CD8-positive, alpha-beta T cell (primary cell): ENCODE measurements at places on chromosomes 6 and 20.

GRCh38 chr6:20408851-20409250 is 7.2 kb downstream of the E2F3 start:
- DNase-seq = no peak

DNA sequence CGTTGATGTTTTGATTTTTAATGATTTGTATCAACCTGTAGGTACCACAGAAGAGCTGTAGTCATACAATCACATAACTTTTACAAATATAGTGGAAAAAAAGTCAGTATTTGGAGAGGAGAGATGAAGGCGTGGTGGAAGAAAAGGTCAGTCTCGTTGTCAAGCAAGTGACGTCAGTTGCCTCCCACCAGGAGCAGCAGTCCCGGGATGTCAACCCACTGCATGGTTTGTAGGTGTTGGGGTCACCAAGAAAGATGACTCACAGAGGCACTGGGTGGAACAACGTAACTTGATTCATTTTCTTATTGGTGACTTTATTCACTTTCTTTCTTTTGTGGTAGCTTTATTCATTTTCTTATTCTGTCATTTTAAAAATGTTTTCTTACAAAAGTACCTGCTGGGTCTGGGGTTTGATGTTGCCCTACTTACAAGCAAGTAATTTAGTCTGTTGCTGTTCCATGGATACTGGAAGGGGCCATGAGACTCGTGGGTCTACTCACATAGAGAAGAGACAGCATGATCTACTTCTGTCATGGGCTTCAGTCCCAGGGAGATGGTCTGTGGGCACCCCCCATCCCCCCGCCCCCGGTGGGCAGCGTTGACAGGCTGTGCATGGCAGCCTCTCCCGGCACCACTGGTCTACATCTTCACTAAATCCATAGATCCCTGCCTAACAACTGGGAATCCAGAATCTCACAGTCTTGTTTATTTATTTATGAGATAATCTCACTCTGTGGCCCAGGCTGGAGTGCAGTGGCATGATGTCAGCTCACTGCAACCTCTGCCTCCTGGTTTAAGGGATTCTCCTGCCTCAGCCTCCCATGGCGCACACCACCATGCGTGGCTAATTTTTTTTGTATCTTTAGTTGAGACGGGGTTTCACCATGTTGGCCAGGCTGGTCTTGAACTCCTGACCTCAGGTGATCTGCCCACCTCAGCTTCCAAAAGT is 36.4 kb upstream of the SYNJ2 start:
- DNase-seq = no peak

DNA sequence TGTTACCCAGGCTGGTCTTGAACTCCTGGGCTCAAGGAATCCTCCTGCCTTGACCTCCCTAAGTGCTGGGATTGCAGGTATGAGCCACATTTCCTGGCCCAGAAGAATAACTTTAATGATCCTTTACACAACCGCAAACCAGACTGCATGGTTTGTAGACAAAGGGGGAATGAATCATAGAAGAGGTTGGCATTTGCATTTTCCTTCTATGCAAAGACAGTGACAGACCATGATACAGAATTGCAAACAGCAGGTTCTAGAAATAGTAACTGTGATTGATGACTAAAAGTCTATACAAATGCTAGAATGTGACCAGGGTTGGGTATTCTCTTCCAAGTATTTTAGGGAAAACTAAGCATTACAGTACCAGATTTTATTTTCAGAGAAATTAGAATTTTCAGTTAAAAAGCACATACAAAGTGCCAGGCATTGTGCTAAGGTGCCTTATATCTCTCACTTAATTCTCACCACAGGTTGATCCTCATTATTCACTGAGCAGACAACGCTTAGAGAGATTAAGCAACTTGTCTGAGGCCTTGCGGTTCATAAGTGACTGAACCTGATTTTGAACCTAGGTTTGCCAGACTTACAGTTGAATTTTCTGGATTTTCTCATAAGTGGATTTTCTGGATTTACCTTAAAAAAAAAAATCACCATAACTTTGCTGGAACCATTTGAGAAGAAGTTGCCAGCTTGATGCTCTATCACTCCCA is 146.6 kb downstream of the ZFAND3 start:
- no peak for DNase-seq

DNA sequence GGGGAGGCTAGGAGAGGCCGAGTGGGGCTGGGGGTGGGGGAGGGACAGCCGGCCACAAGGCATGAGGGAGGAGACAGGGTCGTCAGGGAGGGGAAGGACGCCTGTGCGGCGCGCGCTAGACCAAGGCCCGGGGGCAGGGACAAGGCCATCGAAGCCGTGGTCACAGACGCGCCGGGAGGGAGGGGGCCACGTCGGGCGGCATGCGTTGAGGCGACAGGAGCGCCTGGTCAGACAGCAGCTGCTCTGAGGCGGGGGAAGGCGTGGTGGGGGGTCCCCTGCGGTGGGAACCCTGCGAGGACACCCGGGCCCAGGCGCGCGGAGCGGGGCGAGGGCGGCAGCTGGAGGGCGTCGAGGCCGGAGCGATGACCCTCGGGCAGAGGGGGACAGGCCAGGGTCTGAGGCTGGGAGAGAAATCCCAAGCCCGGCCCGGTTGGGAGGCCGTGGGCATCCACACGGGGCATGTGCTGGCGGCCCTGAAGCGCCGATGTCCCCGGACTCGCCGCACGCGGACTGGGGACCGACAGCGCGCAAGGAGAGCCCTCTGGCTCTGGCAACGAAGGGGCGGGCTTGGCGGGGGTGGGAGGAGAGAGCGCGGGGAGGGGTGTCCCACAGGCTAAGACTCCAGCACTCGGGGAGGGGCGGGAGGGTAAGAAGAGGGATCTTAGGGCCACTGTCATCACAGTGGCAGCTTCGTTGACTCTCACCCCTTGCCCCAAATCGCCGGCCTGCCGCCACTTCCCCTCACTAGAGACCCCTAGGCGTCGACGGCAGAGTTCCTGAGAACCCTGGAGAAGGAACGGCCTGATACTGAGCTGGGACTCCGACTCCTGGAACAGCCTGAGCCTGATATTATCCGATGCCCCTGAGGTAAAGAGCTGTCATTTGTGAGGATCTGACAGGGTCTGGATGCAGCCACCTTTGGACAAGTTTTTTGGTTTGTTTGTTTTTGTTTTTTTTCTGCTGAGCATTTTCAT is 5.0 kb downstream of the TMEM239 start:
- no peak for DNase-seq

DNA sequence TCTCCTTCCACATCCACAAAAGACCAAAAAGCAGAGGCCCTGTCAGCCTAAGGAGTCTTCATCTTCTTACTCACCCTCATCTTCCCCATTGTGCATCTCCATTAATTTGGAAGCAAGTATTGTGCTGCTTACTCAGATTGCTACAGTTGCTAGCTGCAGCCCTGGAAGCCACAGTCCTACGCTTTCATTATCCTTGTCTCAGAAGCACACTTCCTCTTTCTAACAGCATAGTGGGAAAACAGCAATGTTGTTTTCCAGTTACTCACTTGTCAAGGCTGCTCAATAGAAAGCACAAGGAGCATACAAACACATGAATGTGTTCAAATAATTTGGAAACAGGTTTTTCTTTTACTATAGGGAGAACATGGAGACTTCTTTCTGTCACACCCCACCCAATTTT is 76.6 kb upstream of the RBM24 start:
- no peak for DNase-seq

DNA sequence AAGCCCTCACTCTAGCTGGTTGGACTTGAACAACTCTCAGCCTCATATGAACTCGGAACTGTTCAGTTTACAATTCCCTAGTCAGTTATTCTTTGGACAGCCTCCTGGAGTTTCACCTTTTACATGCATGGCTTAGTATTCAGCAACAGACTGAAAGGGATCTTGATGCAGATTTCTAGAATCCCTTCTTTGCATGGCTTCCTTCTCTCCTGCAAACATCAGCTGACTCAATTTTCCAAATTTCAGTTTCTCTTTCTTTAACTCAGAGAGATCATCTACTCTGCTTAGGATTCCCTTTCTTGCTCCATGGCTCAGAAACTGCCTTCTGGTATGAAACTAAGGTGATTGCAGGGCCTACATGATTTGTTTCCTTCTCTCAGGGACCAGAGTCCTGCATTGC is 99.6 kb downstream of the CEP57L1 start:
- no peak for DNase-seq

DNA sequence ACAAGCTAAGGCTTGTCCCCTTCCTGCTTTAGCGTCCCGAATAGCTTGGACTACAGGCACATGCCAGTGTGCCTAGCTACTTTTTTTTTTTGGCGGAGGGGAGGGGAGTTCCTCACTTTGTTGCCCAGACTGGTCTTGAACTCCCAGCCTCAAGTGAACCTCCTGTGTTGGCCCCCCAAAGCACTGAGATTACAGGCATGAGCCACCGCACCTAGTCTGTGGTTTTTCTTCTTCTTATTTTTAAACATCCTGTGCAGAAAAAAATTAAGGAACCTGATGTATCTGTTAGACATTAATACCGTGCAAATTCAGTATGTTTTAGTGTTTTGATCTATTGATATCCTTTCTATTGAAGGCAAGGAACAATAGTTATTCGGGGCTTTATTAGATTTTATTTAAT is 25.7 kb downstream of the HIVEP1 start:
- no peak for DNase-seq

GRCh38 chr6:3940703-3941102 is 91.5 kb downstream of the FAM50B start:
- no peak for DNase-seq

DNA sequence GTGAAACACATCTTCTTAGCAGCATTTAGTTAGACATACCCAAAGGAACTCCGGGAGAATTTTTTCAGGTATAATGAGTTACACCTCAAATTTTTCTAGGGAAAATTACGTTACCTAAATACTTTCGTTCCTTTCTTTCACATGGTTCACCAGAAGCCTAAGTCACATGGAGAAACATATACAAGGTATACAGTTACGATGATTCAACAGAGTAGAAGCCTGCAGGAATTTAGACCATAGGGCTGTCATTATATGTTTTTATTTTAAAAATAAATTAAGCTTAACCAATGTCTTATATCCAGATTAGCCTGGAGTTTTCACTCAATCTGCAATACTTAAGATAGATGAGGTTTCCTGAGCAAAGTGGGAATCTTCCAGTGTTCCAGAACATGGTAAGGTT is 549.5 kb upstream of the JARID2 start:
- DNase-seq = no peak

GRCh38 chr6:88220493-88220892 is 54.3 kb upstream of the CNR1 start:
- no peak for DNase-seq

DNA sequence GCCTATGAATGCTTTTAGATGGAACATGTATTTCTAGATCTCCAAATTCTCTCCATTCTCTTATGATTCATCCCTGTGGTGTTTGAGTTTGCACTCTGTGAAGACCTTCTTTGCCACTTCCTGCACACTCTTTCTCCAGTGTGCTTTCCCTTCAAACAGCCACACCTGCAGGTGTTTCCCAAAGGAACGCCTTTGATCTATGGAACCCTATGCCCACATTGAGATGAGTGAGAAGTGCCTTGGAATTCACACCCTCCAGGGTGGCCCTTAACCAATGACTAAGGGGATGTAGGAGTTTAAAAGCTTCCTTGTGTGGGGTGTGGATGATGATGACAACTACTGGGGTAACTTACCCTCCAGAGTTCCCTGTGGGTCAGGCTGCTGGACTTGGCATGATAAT is 570.1 kb downstream of the DHX35 start:
- DNase-seq = no peak

GRCh38 chr20:36827541-36828279 is 48.2 kb upstream of the TLDC2 start:
- no peak for DNase-seq

DNA sequence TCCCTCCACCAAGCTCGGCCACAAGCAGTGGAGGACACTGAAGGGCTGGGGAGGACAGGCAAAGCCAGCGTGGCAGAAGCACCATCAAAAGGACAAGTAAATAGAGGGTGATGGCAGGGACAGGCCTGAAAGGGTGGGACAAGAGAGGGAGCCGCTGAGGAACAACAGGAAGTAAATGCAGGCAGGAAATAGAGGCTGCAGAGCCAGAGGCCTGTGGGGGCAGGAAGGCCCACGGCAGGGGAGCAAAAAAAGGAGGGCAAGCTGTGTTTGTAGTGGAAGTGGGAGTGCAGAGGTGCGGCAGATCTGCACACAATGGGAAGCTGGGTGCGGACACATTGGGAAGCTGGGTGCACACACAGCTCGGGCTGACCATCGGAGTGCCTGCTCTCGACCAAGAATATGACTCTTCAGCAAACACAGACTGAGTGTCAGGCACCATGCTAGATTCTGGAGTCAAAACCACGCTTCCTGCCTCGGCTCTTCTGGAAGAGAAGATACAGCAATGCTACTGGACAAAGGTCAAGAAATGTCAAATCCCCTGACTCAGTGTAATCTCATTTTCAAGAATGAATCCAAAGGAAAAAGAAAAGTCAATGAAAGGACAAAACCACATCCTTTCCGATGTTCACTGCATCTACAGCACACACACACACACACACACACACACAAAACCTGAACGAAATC is 40.4 kb upstream of the RAB22A start:
- no peak for DNase-seq

GRCh38 chr6:142339968-142340658 is 38.3 kb downstream of the ADGRG6 start:
- DNase-seq = no peak

DNA sequence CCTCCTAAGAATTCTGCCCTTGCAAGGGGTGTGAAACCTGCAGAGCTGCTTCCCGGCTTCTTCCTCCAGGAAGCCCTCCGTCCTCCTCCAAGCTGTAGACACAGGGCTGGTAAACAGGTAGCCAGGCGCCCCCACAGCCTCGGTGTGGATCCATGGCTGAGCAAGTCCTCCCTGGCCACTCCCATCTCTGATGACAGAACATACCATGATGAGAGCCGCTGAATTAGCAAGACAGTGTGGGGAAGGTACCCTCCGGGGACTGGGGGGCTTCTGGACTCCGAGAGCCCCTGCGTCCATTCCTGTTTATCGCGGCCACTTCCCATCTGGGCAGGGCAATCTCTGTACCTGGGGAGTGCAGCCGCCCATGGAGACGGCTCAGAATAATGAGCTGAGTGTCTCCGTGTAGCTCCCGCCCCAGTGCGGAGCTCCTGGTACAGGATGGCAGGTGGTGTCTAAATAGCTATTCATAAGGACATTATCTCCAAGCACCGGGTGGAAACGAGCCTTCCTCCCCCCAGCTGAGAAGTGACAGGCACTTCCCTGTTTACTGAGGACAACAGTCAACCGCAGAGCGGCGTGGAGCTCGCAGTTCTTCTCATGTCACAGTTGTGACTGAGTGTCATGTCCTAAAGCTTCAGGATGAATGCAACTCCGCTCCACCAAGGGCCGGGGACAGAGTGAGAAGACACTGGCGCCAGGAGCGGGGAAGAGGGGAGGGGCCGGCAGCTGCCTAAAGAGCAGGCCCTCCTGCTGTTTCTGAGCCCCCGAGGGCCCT is 22.7 kb upstream of the NTSR1 start:
- DNase-seq = no peak

GRCh38 chr6:46876126-46876525 is 45.6 kb downstream of the ADGRF5 start:
- no peak for DNase-seq

GRCh38 chr6:159376516-159377158 is 207.4 kb downstream of the FNDC1 start:
- DNase-seq = no peak
